ENCODE measurements at places on chromosomes 11 and 22.
A peak's percentile ranks its signal among the peaks of the same experiment; 100 is the strongest.

GRCh38 chr11:33214187-33214586, 43.0 kb upstream of the HIPK3 start:
- no peak for DNase-seq

- DNase-seq: no peak
Measured at GRCh38 chr11:86488553-86488952, 113.9 kb downstream of the CCDC81 start.

DNA sequence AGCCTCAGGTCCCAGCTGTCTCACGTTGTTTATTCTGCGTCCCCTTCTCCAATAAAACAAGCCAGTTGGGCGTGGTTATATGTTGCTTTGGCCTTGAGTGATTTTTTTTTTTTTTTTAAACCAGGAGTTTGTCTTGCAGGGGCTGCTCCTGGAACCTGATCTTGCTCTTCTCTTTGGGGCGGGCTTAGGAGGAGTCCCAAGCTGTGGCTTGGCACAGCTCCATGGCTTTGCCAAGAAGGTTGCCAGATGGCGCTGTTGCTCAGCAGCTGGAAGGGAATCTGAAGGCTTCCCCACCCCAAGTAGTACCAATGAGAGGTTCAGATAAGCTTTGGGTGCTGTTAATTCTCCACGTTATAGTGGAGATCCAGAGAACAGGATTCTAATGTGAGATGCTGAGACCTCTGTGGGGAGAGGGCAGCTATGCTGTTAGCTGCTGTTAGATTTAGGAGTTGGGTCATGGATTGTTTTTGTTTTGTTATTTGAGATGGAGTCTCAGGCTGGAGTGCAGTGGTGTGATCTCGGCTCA, 2.0 kb upstream of the FERMT3 start:
- peak; percentile 84 for DNase-seq

DNA sequence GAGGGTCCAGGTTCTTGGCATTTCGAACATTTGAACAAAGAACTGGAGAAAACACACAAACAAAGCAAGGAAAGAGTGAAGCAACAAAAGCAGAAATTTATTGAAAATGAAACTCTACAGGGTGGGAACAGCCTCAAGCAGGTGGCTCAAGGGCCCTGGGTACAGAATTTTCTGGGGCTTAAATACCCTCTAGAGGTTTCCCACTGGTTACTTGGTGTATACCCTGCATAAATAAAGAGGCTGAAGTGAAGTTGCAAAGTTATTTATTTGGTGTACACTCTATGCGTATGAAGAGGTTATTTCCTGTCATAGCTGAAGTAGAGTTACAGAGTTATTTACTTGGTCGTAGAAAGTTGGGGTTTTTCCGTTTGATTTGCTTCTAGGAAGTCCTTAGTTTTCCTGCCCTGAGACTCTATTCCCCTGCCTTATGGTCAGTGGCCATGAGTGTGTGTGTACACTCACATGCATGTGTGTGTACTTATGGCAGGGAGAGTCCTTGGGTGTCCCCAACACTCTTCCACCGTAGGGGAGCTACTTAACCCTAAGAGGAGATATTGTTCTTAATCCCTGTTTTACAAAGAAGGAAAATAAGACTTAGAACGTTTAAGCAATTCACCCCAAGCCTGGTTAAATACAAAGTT, 5.6 kb upstream of the SMCO4 start:
- no peak for DNase-seq

DNA sequence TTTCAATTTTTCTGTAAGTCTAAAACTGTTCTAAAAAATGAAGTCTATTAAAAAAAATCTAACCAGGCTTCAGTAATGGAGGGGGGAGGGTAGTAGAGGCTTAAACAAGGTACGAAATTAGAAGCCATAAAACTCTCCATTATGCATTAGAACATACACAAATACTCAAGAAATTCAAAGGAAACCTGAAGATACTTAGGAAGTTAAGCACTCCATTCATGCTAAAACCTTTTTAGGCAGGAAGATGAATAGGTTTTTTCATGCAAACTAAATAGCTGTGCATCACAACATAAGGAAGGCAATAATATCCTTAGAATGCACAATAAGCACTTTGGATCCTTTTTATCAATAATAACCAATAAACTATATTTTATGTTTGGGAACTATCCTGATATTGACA, 2.4 kb downstream of the RAB6A start:
- no peak for DNase-seq

DNA sequence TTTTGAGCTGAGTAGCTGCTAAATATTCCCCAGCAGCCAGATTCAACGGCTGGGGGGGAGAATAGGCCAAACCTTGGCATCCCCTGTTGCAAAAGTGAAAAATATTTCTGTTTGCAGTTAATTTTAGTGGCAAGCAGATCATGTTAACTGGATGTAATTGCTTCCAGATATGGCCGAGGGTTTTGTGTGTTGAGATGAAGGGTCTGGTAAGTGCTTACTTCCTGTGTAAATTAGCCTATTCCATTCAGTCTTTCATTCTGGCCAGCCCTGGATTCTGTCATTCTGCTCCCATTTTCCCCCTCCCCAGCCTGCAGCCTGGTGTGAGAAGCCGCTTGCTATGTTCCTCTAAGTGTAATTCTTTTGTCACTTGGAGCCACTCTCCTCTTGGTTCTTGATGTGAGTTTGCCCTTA, 17.4 kb downstream of the ZBTB16 start:
- no peak for DNase-seq

GRCh38 chr11:110428040-110428439, 1.7 kb upstream of the FDX1 start:
- no peak for DNase-seq

GRCh38 chr11:118016104-118016503, 29.9 kb downstream of the IL10RA start:
- DNase-seq: no peak

- no peak for DNase-seq
Measured at GRCh38 chr11:83523676-83524075, 237.5 kb upstream of the CCDC90B start.

DNA sequence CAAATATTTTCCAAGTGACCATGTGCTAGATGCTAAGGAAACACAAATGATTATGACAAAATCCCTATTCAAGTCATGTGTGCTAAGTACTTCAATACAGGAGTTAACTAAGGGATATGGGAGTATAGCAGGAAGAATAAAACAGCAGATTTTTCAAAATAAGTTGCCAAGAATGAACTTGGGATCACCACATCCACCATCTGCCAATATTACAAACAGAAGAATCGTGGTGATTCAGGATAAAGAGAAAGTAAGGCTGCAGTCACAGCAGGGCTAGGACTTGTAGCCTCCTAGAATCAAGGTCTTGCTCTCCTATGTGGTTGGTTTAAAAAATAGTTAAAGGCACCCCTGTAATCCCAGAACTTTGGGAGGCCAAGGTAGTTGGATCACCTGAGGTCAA, 34.3 kb downstream of the MRTFA start:
- DNase-seq: no peak

GRCh38 chr11:97656356-97656755, 1266.5 kb downstream of the JRKL start:
- no peak for DNase-seq

DNA sequence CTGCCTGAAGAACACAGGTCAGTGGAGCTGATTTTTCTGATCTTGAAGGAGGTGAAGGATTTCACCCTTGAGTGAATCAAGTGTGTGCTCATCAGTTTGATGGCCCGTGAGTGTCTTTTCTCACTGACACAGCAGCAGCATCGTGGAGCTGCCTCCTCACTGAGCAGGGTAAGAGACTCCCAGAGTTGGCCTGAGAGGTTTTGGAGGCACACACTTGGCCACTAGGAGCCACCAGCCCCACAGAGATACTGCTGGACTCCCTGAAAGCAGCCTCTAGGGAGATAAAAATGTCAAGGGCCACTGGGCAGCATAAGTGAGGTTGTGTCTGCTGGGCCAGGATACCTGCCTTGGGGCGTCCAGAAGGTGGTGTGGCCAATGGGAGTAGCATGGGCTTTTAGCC, 245.4 kb downstream of the GRIK4 start:
- no peak for DNase-seq

DNA sequence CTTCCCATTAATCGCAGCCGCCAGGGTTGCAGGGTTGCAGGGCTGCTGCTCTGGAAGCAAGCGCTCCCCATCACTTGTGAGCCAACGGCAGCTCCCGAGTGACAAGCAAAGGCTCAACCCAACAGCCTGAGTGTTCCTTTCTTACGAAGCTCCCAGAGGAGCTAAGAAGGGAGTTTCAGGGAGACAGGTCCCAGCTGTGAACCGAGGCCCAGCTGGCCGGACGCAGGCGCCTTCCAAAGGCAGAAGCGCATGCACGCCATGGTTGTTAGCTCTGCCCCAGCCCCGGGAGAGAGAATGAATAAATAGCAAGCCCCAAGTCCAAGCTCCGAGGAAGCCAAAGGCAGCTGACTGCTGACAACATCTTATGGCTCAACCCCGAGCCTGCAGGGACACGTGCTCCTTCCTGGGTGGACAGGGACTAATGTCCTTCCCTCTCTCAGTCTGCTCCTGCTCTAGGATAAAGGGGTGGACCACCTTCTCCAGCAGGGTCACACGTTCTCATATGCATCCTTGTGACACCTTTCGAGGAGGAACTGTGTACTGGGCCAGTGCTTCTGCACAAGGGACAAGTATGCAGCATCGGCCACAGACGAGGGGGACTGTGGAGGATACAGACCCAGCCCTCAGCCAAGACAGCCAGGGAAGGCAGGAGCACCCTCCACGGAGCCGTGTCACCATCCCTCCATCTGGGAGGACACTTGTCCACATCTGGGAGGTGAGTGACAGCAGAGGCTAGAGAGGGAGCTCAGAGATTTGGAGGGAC, 29.9 kb downstream of the SHANK2 start:
- DNase-seq: no peak

- DNase-seq: no peak
Measured at GRCh38 chr22:45689211-45689610, 17.6 kb downstream of the ATXN10 start.

DNA sequence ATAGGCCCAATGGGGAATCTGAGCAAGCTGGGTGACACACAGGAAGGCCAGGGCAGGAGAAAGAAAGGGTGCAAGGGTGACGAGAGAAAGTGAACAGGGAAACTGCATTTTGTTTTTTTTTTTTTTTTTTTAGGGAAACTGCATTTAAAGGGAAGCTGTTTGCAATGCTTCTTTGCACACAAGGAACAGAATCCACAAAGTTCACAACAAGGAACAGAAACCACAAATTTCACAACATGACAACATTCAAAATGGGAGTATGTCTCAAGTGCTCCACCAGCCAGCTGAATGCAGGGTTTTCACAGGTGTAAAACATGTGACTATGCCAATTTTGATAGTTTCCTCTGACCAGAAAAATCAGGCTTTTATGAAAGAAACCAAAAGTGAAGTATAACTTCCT, 6.8 kb upstream of the PLAAT3 start:
- no peak for DNase-seq

- DNase-seq: no peak
Measured at GRCh38 chr22:32800994-32801536, 440 bp upstream of the TIMP3 start.

- no peak for DNase-seq
Measured at GRCh38 chr11:109362059-109362458, 59.9 kb upstream of the C11orf87 start.

DNA sequence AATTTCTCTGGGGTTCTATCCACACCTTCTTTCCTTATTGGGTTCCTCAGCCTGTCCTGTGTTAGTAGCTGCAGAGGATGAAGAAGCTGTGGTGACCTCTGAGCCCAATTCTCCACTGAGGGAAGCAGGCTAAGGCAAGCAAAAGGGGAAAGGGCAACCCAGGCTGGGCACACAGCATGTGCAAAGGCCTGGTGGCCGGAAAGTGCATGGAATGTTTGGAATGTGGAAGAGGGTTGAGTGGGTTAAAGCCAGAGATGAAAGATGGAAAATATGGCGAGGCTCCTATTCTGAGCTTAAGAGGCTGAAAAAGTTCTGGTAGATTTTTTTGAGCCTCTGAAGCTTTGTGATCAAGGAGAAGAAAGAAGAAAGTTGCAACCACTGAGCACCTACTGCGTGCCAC, 247.1 kb downstream of the MIAT start:
- no peak for DNase-seq

Data from globus pallidus (tissue), 1 donor.